MG63 (cell line): ENCODE measurements at places on chromosomes 1 and 21. TPM values are rescaled to one million over a fixed set of nuclear protein-coding genes. Genes with fewer than 3 reads are reported as not detected.
A peak's percentile ranks its signal among the peaks of the same experiment; 100 is the strongest.

SERPINC1 gene
- not detected in 2 replicates for total RNA-seq

CYP4A11 gene
- total RNA-seq: not detected in 2 replicates

TBX19 gene
- total RNA-seq: 1.1 TPM in 1 of 2 replicates, not detected in the other

SYPL2 gene
- 0.46 TPM in 1 of 2 replicates, not detected in the other for total RNA-seq

TMPRSS2 gene
- total RNA-seq: not detected in 2 replicates

SLAMF6 gene
- total RNA-seq: not detected in 2 replicates

ZNF695 gene
- total RNA-seq: 6.1 and 9.0 TPM in 2 replicates

RGSL1 gene
- total RNA-seq: not detected in 2 replicates

C1orf167 gene
- not detected in 2 replicates for total RNA-seq

DNA sequence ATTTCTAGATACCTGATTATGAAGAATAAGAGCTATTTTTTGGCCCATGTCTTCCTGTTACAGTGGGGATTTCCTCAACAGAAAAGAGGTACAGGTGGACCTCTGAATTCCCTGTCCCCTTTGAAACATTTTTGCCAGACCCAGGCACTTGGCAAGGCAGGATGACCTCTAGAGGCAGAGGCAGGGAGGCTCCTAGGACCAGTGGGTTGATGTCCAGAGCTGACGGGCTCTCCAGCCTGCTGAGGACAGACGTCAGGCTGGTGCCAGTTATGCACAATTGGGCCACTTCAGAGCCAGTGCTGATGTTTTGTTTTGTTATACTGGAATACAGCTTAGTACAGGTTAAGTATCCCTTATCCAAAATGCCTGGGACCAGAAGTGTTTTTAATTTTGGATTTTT lies 18.5 kb upstream of the A3GALT2 start:
- no peak for DNase-seq

DNA sequence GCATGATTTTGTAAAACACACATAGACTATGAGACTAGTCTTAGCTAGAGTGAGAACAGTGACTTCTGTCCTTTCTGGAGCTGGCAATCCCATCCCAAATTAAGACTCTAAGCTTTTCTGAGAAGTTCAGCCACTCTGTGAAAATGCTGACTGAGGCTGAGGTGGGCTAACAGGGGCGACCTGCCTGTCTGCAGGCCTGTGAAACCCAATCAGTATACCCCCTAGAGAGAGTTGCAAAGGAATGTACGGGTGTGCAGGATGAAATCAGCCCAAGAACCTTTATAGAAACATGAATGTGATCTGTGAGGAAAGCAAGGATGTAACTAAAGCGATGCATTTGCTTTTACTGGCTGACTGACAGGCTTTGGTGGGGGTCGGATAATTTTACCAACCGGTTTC lies 16.0 kb upstream of the TBX15 start:
- DNase-seq: no peak

DNA sequence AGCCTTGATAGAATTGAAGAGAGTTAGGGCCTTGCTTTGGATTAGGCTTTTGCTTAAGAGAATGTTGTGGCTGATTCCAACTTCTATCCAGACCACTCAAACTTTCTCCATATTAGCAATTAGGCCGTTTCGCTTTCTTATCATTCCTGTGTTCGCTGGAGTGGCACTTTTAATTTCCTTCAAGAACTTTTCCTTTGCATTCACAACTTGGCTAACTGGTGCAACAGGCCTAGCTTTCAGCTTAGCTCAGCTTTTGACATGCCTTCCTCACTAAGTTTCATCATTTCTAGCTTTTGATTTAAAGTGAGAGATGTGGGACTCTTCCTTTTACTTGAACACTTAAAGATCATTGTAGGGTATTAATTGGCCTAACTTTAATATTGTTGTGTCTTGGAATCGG lies 183.6 kb upstream of the L1TD1 start:
- DNase-seq: no peak

DNA sequence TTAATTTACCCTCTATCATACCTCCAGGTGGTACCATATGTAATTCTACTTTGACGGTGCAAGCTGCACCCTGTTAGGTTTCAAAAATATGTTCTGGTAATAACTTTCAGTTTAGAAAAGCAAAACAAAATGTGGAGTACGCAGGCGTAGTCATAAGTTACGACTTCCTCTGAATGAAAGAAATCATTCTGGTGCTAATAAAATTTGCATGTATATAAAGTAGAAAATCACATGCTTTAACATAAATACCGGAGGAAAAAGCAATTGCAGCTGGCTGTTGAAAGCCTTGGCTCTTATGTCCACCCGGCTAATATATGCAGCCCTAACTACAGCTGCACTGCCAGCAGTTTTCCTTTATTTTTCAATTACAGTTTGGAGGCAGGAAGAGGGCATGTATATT lies 65.2 kb upstream of the TMPRSS15 start:
- no peak for DNase-seq

DNA sequence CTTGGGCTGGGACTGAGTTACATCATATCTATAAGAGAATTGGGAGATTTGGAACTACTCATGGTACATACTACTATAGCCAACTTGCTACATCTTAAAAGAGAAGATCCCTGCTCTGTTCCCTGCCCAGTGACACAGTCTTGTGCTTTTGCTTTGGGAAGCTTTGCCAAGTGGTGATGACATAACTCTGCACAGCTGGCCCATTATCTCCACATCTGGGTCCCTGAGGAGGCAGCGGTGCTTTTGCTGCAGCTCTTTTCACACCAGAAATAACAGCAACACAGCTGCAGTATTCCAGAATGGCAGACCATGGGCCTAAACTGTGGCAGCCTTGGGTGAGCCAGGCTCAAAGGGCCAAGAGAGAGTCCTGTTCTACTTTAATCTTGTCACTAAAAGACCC lies 296.0 kb downstream of the HHAT start:
- no peak for DNase-seq

GRCh38 chr1:29682919-29683295 lies 446.6 kb downstream of the PTPRU start:
- DNase-seq: peak; percentile 47

DNA sequence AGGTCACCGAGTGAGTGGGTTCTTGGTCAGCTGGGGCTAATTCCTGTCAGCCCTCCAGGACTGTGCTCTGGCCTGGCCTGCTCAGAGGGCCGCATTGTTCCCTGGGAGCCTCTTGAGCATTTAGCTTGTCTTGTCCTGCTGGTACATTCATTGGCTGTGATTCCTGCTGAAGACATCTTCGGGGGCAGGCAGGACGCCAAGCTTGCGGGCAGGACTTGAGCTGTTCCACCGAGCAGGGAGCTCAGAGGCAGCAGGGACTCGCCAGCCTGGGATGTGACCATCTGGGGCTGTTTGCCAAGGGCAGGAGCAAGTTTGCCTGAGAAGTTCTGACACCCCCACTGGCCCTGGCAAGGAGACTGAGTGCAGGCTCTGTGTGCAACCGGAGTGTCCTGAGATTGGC lies 7.0 kb upstream of the SLC26A9 start:
- DNase-seq: peak; percentile 88

GRCh38 chr1:107003972-107004371 lies 52.5 kb upstream of the PRMT6 start:
- no peak for DNase-seq

- DNase-seq: no peak
Measured at GRCh38 chr21:37983336-37984095, 67.3 kb upstream of the KCNJ6 start.

GRCh38 chr1:60133848-60134247 lies 60.3 kb upstream of the C1orf87 start:
- DNase-seq: peak; percentile 19

- no peak for DNase-seq
Measured at GRCh38 chr1:78447086-78447485, 43.7 kb upstream of the PTGFR start.

DNA sequence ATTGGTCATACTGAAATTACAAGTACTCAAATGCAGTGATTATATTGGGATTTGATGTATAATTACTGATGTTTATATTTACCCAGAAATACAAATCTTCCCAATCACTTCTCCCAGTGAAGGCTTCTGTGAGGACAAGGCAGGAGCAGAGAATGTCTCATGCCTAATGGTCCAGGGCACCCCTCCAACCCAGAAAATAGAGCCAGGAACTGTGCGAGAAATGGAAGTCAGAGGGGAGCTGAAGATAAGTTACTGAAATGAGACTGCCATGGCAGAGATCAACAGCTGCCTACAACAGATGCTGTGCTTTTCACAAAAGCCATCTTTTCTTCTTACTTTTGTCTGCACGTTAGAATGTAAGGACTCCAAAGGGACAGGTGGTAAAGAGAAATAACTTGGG lies 171.2 kb downstream of the TTLL7 start:
- DNase-seq: no peak

- peak; percentile 12 for DNase-seq
Measured at GRCh38 chr1:175075572-175076568, 8.2 kb downstream of the TNN start.

- peak; percentile 28 for DNase-seq
Measured at GRCh38 chr21:37675202-37675801, 241.0 kb downstream of the KCNJ6 start.

DNA sequence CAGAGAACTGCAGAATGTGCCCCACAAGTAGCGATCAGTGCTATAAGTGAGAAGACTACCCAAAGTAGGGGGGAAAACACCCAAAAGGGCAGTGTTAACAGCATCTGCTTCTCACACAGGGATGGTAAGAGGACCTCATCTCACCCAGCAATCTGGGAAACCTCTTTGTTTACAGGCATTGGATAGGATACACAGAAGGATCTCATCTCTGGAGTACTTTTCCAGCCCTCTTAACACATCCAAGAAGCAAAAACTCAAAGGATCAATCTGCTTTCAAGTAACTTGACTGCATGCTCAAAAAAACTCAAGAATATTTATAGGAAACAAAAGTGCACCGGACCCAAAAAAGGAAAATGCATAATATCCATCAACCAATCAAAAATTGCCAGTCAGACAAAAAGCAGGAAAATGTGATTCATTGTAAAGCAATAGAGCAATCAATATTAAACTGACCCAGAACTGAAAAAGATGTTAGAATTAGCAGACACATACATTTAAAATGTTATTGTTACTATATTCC lies 311.0 kb upstream of the CXADR start:
- no peak for DNase-seq

DNA sequence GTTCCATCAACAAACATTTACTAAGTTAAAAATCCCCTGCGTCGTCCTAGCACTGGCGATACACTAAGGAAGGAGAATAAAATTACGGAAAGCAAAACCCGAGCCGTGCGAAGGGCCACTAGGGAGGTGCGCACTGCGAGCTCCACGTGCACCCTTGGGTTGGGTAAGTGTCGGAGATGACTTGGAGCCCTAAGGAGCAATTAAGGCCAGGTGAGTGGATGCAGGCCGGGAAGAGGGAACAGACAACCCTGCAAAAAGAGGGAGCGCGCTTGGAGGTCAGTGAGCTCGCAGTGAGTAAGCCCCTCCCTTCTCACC lies 704 bp downstream of the WDR4 start:
- DNase-seq: no peak

- peak; percentile 86 for DNase-seq
Measured at GRCh38 chr1:27504588-27505419, 14.8 kb upstream of the WASF2 start.

- peak; percentile 15 for DNase-seq
Measured at GRCh38 chr1:154352581-154353459, 27.5 kb downstream of the ATP8B2 start.

DNA sequence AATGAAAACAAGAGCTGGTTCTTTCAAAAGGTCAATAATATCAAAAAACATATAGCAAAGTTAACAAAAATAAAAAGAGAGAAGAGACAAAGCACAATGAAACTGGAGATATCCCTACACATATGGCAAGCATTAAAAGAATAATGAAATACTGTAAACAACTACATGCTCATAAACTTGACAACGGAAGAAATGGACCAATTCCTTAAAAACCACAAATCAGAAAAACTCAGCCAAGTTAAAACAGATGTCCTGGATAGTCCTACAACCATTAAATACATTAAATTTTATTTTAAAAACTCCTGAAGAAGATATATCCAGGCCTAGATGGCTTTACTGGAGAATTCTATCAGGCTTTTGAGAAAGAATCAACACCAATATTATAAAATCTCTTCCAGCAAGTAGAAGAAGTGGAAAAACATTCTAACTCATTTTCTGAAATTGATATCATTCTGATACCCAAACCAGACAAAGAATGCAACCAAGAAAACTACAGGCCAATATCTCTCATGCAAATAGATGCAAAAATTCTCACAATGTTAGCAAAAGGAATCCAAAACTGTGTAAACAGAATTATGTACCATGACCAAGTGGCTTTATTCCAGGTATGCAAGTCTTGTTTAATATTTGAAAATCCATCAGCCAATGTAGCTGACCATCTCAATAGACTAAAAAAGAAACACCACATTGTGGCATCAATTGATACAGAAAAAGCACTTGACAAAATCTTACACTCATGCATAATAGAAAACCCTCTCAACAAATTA lies 56.1 kb upstream of the LRRC7 start:
- no peak for DNase-seq

- peak; percentile 9 for DNase-seq
Measured at GRCh38 chr1:63615768-63616420, 22.7 kb downstream of the PGM1 start.

GRCh38 chr1:224621813-224622682 lies 5.9 kb downstream of the CNIH3 start:
- DNase-seq: no peak

DNA sequence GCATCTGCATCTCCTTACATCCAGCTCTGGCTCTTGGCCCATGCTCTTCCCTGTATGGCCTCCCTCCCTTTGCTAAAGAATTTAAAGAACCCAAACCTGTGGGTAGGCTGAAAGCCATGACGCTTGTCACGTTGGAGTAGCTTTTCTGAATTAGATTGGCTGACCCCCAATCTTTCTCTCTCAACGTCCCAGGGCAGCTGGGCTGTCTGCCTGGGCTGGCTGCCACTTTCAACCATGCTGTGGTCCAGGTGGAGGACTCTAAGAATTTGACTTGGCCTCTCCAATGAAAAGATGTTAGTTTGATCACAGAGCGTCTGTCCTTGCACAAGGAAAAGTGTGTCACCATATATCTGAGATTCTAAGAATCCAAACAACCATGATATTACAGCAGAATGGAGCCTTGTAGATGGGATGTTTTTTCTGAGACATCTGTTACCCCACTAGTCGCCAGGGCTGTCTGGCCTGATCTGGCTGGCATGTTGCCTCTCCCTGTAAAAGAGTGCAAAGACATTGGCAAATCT lies 6.5 kb upstream of the IGSF3 start:
- no peak for DNase-seq

- no peak for DNase-seq
Measured at GRCh38 chr1:7294636-7295035, 476.5 kb upstream of the VAMP3 start.

- DNase-seq: no peak
Measured at GRCh38 chr1:173114346-173114745, 63.6 kb upstream of the TNFSF18 start.

- no peak for DNase-seq
Measured at GRCh38 chr1:89719502-89720306, 86.8 kb downstream of the LRRC8C start.

GRCh38 chr1:41629571-41629970 lies 145.1 kb upstream of the EDN2 start:
- no peak for DNase-seq

DNA sequence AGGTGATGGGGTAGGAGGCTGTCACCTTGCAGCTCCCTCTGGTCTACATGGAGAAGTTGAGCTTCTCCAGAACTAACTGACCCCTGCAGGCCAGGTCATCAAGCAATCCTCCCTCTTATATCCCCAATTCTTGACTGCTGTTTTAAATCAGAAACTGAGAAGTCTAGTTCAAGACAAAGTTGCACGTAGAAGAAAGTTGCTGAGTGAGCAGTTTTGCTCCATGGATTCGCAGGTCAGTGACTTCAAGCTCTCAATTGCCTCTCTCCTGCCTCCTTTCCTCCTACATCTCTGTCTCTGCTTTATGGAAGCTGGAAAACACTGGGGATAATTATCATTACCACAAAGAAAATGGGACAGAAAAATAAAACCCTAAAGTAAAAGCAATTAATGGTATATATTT lies 32.8 kb upstream of the GBP5 start:
- DNase-seq: no peak

- DNase-seq: no peak
Measured at GRCh38 chr1:27116697-27117096, 38.2 kb downstream of the SLC9A1 start.
